ENCODE measurements at places on chromosomes 3 and 15.
A peak's percentile ranks its signal among the peaks of the same experiment; 100 is the strongest.

DNA sequence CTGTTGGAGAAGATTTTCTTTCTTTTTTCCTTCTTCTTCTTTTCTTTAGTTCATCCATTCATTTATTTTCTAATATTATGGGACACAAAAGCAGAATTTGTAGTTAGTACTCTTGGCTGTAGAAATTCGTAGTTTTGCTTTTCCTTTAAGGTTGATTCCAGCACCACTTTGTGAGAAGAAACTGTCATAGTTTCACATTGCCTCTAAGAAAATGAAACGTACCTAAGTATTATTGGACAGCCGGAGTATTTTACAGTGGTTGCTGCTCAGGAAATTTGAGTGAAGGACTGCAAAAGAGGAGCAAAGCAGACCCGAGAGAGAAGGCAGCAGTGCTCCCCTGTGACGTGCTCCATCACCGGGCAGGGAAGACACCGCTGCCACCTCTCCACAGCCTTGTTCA is 48.1 kb downstream of the PLCL2 start:
- no peak for DNase-seq

GRCh38 chr15:89299896-89300295 is 34.7 kb downstream of the POLG start:
- no peak for DNase-seq

- DNase-seq, result no peak
Observed at GRCh38 chr15:28101983-28102441, 2.9 kb upstream of the OCA2 start.

DNA sequence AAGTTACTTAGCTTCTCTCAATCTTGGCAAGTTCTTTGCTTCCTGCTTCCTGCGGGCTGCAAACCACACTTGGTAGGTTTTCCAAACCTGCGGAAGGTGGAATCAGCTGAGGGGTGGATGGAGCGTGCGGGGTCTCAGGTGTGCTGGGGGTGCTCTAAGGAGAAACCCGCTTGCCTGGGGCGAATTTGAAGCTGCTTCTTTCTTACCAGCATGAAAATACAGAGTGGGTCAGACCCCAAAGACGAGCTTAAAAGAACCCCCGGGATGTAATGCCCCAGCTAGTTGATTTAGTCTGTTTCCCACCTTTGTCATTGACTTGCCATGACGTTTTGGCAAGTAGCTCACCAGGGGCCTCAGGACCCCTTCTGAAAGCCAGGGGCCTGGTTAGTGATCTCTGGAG is 28.8 kb upstream of the CORO2B start:
- no peak for DNase-seq

DNA sequence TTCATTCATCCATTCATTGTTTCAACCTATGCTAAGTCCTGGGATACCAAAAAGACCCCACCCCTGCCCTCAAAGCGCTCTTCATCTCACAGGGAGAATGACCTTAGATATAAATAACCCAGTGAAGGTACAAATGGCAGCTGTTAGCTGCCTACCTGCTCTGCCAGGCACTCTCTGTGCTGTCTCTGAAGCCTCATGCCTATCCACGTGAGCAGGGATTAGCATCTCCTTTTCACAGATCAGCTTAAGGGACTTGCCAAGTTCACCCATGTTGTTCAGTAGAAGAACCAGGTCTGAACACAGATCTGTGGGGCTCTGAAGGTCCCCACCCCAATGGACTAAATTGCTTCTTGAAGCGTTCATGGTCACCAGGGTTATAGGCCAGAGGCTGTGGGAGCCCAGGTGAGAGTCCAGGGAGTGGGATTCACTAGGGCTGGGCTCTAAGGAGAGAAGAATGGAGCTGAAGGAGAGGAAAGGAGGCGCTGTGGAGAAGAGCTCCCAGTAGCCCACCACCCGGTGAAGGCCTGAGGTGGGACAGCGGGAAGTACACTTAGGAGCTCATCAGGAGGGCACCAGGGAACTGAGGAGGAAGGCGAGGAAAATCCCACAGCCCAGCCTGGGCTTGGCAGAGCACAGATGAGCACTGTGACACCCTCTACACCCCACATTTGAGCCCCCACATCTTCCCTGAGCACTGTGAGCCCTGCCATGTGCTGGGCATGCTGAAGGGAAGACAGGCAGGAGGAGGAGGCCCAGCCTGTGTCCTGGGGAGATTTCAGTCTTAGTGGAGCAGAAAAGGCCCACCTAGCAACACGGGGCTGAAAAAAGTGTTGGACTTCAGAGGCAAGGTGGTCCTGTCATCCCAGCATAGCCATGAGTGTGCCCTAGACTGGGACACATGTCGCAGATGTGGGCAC is 20.4 kb downstream of the RBP1 start:
- no peak for DNase-seq

DNA sequence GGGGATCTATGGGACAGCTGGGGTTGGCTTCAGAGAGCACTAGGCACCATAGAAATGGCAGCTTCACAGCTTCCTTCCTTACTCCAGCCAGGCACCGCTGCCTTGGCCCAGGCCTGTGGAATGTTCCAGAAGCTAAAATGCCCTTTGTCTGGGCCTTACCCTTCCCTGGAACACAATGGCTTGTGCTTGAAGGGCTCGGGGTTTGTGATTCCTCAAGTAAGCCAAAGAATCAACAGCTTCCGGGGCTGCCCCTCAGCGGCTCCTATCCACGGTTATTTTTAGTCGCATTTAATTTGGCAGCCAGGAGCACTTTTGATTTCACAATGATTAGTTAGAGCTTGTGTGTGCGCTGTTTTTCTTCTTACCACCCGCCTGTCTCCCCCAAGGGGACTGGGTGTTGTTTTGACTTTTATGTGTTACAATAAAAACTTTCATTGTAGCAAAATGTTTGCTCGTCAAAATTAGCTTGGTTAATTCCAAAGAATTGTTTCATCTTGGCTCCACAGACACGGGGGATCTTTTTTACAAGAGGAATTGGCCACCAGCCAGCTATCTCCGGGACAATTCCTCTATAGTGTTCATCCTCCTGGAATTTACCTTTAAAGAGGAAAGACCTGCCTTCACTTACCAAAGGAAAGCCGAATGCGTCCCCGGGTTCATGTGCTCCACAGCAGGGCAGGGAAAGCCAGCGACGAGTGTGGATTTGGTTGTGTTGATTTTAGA is 73.8 kb downstream of the TLE3 start:
- DNase-seq, result no peak

DNA sequence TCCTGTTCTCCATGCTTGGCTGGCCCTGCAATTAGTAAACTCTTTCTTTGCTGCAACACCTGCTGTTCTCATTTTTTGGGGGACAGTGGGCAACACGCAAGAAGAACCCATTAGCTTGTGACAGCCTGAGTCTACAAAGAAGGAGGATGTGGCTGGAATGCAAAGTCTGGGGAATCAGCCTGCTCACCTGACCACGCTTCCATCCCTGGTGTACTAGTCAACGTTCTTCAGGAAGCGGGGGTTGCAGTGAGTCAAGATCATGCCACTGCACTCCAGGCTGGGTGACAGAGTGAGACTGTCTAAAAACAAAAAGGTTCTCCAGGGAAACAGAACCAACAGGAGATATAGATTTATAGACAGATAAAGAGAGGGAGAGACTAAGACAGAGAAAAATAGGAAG is 27.7 kb upstream of the KBTBD12 start:
- DNase-seq, result no peak

DNA sequence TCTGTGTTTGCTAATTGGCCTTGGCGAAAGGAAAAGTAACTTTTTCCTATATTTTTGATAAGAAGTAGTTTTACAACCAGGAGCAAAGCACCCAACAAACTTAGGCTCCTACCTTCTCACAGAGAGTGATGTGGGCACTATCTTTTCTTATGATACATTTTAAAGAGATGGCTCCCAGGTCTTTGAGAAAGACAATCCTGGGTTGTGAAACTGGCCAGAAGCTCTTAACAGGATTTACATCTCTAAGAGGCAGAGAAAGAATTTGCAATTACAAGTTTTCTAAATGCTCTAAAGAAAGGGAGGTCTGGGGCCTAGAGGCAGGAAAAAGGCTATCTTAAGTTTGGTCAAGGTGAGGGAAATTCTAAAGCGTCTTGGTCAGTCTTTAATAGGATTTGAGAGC is 609.7 kb downstream of the VGLL3 start:
- DNase-seq, result no peak

DNA sequence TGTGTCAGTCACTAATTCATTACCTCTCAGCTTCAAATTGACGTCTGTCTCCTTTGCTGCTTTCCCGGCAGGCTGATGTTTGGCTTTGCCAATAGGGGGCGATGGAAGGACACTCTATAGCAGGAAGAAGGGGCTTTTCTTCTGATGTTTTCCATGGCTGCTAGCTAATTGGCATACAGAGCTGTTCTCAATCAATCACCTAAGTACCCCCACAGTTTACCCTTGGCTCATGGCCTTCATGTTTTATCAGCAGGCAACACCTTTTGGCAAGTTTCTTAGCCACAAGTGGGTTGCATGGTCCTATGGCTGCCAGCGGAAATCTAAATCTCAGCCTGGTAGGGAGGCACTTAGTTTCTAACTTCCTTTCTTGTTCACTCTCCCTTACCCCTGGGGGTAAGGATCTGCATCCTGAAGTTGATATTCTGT is 45.0 kb downstream of the ESYT3 start:
- DNase-seq, result peak; percentile 35

DNA sequence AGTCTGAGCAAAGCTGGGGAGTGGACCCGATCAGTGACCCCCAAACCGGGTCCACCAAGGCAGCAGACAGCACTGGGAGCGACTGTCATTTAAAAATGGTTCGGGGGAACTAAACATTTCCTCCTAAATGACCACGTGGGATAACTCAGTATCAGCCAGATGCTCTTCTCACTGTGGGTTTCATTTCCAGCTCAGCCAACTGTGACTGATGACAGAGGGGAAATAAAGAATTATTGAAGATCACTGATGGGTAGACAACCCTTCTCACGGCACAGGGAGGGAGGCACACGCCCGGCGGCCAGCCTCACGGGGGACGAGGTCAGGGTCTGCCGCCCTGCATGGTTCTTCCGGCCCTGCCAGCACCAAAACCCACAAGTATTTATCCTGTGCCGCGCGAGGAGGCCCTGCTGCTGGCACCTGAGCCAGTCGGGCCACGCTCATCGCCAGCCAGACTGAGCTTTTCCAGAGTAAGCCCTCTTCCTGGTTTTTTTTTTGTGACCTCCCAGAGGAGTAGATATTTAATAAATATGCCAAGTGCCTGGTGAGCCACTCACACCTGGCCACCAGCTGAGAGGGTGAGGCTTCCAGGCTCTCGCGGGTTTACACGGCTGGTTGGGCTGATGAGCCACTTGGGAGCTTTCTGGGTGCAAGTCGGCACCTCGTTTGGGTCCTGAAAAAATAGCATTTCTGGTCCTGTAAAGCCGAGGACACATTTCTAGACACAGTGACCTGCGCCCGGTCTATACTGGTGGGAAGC is 6.2 kb downstream of the MELTF start:
- no peak for DNase-seq

GRCh38 chr3:149871855-149872254 is 58.8 kb downstream of the RNF13 start:
- no peak for DNase-seq

- DNase-seq, result peak; percentile 56
Observed at GRCh38 chr3:98556164-98557130, 24.7 kb downstream of the GPR15 start.

DNA sequence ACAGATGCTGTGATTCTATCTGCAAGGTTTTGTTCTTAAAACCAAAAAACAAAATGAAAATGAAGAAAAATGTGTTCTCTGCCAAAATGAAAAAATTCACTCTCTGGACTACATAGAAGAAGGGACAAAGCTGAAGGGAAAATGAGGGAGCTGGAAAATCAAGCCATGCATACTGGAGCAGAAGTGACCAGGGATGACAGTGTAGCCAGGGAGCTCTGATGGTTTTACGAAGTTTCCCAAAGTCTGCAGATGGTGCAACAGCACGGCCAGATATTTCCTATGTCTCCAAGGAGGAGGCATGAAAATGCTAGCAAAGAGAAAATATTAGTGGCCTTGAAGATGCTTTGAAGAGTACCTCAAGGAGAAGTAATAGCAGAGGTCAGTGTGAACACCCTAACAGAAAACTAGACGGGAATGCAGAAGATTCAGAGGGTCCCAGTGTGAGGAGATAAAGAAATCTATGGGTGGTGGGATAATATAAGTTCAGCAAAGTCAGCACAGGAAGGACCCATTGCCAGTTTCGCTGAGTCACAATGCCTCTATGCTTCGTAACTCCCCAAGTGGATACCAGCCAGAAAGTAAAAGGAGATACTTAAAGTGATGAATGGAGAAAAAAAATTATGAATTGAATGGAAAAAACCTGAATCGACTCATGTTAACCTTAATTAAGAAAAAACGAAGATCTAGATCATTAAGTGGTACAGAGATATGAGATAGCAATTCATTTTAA is 39.0 kb upstream of the POMGNT2 start:
- no peak for DNase-seq
